ENCODE measurements at places on chromosomes 12 and 14.

GRCh38 chr12:27864521-27864920 lies 84.5 kb upstream of the MANSC4 start:
- DNase-seq: no peak

DNA sequence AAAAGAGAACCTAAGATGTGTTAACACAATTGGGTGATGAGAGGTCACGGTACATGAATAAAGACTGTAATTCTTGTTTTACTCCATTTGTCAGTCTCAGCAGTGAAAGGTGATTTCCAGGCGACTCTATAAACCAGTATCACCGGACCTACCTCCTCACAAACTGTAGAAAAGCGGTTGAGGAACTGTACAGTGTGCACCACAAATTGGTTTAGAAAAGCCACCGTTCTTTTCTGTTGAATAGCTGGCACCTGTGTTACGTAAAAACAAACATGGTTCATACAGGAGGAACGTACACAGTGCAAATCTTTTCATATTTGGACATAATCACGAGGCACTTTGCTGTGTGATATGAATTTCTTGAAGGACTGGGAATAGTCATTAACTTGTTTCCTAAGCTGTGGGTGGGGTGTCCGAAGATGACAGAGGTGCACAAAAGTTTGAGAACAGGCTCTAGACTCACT lies 663 bp downstream of the WASHC3 start:
- no peak for DNase-seq

GRCh38 chr14:90531497-90531896 lies 134.7 kb downstream of the CALM1 start:
- DNase-seq: no peak

GRCh38 chr12:24222968-24223367 lies 273.5 kb upstream of the SOX5 start:
- no peak for DNase-seq

DNA sequence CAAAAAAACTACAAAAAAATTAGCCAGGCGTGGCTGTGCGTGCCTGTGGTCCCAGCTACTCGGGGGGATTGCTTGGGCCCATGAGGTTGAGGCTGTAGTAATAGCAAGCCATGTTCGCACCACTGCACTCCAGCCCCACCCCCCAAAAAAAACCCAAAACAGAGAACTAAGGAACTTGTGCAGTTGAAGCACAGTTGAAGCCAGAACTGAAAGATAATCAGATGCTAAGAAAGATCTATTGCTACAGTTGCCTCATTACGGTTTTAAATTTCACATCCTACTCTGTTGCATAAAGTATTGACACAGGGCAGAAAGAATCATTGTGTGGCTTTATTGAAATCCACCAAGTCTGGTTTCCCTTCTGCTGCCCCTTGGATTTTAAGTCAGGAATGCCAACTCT lies 3.8 kb downstream of the CS start:
- no peak for DNase-seq

GRCh38 chr12:77742631-77743030 lies 88.1 kb upstream of the NAV3 start:
- no peak for DNase-seq

GRCh38 chr12:127893895-127894609 lies 372.9 kb upstream of the TMEM132C start:
- DNase-seq: no peak

DNA sequence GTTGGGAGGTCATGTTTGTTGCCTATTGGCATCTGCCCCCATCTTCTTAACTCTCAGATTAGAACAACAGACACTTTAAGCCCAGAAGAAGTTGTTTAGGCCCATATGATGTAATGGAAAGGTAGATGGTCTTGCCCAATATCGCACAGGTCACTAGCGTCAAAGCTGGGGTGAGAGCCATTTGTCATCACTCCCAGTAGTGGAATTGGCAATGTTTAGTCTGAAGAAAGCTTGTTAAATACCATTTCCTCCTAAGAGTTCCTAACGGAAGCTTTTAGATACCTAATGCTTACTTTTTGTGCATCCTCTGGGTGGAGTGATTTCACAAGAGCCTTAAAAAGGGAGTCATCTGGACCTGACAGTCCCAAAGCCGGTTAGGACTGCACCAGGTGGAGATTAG lies 125.4 kb downstream of the DACT1 start:
- no peak for DNase-seq

GRCh38 chr12:122062832-122063693 lies 15.5 kb upstream of the MLXIP start:
- no peak for DNase-seq

DNA sequence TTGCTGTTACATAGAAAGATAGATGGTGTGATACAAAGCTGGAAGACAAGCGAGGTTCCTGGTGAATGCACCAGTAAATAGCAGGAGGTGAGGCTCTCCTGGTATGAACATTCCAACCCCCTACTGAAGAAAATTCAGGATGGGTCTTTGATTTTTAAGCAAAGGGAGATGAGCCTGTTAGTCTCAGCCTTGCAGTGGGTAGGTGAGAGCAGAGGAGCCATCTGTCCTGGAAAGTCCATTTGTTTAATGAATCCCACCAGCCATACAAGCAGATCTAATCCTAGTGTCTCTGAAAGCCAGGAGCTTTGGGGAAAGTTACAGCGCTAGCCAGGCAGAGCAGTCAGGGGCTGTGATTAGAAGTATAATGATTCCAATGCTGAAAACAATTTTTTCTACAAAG lies 234.8 kb upstream of the FOXN3 start:
- no peak for DNase-seq

DNA sequence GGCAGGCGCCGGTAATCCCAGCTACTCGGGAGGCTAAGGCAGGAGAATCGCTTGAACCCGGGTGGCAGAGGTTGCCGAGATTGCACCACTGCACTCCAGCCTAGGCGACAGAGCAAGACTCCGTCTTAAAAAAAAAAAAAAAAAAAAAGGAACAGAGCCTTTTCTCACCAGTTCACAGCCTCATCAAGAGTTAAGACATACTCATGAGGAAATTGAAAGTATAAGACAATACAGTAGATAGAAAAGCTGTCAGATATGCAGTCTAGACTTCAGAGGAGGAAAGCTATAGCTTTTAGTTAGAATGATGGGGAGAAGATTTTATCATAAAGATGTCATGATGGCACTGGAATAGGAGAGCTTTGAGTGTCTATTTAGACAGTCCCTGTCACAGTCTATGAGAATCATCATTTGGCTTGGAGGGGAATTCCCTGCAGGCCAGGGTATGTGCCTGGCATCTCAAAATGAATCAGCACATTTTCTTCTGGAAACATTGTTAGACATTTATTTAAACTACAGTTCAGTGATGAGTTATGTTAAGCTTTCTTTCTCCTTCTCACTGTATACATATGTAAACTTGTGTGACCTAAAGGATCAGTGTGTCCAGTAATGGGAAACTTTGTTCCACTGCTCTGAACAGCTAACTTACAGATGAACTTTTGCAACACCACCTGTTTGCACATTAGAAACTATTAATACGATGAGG lies 2.9 kb upstream of the RAB35 start:
- DNase-seq: no peak

- no peak for DNase-seq
Observed at GRCh38 chr12:40622246-40622838, 69.9 kb upstream of the CNTN1 start.

DNA sequence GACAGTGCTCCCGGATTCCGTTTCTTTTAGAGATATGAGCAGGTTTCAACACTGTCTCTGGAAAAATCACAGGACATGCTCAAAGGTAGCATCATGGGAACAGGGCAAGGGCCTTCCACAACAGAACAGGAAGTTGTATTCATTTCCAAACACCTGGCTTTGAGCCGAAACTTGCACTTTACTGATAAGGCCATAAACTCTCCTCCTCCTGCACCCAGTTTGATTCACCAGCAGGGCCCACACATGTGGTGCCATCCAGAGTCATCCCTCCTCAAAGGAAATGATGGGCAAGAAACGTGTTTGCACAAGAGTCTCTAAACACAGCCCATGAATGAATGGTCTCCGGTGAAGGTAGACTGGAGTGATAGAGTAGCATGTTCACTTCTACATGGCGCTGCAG lies 268.4 kb upstream of the FKBP4 start:
- DNase-seq: no peak

DNA sequence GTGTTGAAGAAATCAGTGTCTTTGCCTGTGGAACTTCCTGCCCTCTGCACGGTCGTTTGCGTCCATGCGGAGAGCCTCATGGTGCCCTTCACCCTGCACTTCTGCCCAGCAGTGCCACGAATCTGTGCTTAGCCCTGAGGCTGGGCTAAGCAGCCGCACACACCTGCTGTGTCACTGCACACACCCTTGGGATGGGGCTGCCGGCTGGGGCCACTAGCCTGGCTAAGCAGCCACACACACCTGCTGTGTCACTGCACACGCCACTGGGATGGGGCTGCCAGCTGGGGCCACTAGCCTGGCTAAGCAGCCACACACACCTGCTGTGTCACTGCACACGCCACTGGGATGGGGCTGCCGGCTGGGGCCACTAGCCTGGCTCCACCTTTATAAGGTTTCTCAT lies 188.5 kb downstream of the KIF26A start:
- DNase-seq: no peak

DNA sequence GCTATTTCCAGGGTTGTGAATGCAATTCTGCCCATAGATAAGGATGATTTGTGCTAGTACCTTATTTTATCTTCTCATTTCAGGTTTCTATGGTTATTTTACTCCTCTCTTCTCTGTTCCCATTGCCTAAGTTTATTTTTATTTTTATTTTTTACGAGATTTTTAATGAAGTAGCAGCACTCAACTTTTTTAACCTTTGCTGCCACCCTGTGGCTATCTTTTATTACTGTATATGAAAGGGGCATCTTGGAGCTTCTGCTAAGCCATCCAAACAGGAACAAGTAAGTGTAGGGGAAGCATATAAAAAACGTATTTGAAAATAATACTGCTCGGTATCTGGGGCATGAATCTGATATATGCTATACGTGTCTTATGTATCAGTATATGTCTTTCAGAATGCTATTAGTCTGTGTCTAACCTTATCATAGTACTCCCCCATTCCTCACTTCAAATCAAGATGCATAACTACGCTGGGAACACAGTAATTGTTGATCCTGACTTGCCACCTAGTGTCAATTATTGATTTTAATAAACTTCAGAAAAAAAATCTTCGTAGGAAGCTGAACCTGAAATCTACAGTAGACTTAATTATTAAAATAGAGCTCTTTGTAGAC lies 60.3 kb downstream of the KLRG1 start:
- no peak for DNase-seq

- no peak for DNase-seq
Observed at GRCh38 chr12:19244312-19244711, 114.8 kb downstream of the PLEKHA5 start.

DNA sequence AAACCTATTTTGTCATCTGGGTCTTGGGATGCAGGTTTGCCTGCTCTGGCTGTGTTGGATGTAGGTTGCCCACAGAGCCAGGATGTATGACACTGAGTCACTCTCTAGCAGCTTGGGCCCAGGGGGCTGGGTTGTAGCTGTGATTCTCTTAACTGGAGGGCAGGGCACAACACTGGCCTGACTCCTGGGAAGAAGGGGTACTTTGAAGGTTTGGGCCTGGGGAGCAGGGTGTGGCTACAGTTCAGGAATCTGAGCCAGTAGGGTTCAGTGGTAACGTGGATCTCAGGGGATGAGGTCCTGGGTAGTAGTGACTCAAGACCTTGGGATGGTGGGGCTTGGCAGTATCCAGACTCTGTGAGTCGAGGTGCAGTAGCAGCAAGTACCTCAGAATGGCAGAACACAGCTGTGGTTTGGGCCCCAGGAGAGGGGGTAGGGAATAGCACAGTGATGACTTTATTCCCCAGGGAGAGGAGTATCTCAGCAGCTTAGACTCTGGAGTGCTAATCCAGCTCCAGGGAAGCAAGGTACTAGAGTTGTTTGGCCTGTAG lies 25.7 kb downstream of the TBC1D15 start:
- no peak for DNase-seq

DNA sequence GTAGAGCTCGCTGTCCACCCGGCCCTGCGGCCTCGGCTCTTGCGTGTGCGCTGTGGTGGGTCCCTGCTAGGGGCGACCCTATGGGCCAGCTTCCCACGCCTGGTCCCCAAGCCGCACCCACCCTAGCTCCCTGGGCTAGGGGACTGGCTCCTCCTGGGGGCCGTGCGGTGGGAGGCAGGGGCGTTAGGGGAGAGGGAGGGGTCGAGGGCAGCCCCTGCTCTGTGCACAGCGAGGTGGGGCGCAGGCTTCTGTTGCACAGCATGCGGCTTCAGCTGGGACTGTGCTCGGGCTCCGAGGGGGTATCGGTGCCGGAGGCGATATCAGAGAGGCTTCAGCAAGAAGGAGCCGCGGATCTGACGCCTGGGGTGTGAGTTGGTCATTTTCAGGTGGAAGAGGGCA lies 86.1 kb downstream of the ALG10 start:
- DNase-seq: no peak

GRCh38 chr12:23948291-23948690 lies 1.2 kb downstream of the SOX5 start:
- DNase-seq: no peak

DNA sequence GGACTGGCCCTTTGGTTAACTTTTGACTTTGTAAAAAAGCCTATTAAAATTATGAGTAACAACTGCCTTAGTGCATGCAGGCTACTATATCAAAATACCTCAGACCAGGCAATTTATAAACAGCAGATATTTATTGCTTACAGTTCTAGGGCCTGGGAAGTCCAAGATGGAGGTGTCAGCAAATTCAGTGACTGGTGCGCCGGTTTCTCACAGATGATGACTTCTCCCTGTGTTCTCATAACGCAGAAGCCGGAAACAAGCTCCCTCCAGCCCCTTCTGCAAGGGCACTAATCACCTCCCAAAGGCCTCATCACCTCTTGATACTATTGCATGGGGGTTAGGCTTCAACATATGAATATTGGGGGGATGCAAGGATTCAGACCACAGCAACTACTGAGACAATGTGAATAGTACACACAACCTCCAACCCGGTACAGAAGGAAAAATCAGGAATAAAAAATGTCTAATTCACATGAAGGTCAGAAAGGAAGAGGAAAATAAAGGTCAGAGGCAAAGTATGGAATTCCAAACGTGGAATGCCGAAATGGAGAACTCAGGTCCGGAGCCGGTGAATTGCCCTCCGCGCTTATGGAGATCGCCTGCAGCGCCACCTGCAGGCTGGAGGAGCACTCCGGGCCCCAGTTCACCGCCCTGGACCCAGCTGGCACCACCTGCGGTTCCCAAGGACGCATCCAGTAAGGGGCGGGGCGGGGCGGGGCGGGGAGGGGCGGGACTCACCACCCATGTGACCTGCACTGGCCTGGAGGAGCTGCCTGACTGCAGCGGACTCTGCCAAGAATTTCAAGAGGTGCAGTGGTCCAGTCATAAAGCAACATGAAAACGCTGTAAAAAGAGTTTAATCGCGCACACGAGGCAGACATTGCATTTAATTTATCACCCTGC lies 203.4 kb downstream of the KIF26A start:
- no peak for DNase-seq

Measured in stimulated activated CD4-positive, alpha-beta T cell treated with anti-CD3 and anti-CD28 coated beads, Interleukin-1b, Interleukin-23, amount 100 ng/mL, for 24 hours (primary cell).